ENCODE measurements at places on chromosomes 16 and 17.
A peak's percentile ranks its signal among the peaks of the same experiment; 100 is the strongest.

DNA sequence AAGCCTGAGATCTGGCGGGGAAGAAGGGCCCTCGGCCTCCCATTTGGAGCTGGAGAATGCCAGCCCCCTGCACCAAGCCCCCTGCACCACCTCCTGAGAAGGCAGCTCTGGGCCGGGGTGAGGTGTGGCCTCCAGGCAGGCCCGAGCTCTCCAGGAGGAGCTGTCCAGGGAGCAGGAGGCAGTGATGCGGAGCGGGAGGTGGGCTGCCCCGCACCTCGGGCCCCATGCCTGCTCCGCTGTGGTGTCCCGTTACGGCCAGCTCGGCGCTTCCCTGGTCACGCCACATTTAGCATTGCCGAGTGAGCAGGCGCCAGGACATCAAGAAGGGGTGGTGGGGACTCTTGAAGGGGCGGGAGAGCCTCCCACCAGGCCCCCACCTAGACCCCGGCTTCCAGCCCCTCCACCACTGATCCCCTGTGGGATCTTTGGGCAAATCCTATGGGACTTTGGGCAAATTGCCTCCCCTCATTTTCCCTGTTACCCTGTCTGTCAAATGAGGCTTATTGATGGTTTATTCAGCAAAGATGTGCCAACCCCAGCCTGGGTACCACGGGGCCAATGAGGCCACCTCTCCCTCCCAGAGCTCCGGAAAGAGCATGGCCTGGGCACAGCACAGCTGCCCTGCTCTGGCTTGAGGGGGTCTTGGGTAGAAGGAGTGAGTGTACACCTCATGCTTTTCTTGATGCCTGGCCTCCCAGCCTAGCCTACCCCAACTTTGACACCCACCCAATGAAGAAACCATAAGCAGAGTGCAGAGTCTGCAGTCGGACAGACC, 15.3 kb downstream of the FOXN1 start:
- DNase-seq, result no peak

DNA sequence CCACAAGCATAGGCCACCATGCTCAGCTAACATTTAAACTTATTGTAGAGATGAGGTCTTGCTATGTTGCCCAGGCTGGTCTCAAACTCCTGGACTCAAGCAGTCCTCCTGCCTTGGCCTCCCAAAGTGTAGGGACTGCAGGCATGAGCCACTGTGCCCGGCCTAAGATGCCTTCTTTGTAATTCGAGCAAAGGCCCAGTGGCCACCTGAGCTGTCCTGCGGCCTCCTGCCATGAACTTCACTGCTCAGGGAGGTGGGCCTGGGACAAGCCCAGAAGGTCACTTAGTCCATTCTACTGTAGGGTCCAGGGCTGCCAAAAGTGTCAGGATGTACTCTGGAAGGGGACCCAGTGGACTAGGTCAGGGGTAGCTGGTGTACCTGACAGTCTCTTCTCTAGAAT, 30.5 kb downstream of the DHX38 start:
- DNase-seq, result no peak

GRCh38 chr17:14780097-14780651, 479.3 kb downstream of the HS3ST3B1 start:
- DNase-seq, result no peak

DNA sequence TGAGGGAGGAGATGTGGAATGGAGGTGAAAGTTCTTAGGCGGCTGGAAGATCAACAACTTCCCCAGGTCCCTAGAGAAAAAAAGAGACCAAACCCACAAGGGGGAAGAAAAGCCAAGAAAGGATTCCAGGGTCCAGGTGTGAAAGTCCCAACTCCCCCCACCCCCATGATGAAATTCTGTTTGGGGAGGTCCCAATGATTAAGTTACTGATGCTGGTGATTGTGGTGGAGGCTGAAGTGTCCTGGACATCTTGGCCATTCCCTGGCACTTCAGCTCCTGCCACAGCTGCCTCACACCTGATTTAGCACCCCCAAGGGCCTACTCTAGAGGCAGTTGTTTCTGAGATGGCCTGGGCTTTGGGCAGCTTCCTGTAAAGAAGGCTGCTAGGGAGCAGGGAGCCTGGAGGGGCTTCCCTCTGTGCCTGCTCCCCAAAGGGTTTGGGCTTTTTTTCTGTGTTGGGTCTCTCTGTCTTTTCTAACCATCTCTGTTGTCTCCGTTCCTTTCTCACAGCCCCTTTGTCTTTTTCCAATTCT, 13.1 kb downstream of the HOXB4 start:
- no peak for DNase-seq

- DNase-seq, result no peak
Measured at GRCh38 chr16:75486676-75487313, 8.4 kb downstream of the CHST6 start.

- DNase-seq, result peak; percentile 68
Measured at GRCh38 chr16:30051518-30051917, 14.0 kb upstream of the ALDOA start.

GRCh38 chr17:4086041-4086483, 56.8 kb downstream of the ZZEF1 start:
- DNase-seq, result no peak

GRCh38 chr17:58007781-58008706, 998 bp upstream of the SRSF1 start:
- DNase-seq, result no peak

GRCh38 chr17:54882371-54882770, 18.3 kb upstream of the TOM1L1 start:
- peak; percentile 10 for DNase-seq
